Stimulated activated CD4-positive, alpha-beta T cell treated with anti-CD3 and anti-CD28 coated beads, Interleukin-15, amount 100 ng/mL, for 1 hour (primary cell): ENCODE measurements at places on chromosomes 16 and 17.

DNA sequence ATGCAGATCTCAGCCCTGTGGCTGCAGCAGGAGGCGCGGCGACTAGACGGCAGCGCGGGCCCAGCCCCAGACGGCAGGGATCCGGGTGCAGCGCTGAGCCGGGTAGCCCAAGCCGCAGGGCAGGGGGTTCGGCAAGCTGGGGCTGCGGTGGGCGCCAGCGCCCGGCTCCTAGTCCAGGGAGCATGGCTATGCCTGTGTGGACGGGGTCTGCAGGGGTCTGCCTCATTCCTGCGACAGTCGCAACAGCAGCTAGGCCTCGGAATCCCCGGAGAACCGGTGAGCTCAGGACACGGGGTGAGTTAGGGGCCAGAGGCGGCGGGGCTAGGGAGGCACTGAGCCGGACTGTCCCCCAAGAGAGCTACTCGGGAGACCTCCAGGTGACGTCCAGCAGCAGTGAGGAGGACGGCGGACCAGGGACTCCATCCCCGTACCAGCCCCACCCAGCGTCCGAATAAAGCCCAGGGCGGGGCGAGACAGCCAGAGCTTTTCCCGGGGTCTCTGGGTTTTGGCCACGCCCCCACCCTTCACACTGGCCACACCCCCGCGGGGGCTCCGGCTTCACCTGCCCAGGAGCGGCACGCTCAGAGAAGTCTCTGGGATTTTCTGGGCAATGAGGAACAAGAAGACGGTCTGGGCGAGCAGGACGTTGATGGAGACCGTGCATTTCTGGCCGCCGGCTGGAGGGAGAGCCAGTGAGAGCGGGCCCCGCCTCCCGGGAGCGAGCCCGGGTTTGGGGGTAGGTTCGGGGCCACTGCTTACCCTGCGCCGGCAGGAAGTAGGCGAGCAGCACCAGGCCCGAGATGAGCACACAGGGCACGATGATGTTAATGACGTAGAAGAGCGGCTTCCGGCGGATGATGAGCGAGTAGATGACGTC lies 1.1 kb downstream of the C17orf107 start:
- DNase-seq: peak; percentile 21

DNA sequence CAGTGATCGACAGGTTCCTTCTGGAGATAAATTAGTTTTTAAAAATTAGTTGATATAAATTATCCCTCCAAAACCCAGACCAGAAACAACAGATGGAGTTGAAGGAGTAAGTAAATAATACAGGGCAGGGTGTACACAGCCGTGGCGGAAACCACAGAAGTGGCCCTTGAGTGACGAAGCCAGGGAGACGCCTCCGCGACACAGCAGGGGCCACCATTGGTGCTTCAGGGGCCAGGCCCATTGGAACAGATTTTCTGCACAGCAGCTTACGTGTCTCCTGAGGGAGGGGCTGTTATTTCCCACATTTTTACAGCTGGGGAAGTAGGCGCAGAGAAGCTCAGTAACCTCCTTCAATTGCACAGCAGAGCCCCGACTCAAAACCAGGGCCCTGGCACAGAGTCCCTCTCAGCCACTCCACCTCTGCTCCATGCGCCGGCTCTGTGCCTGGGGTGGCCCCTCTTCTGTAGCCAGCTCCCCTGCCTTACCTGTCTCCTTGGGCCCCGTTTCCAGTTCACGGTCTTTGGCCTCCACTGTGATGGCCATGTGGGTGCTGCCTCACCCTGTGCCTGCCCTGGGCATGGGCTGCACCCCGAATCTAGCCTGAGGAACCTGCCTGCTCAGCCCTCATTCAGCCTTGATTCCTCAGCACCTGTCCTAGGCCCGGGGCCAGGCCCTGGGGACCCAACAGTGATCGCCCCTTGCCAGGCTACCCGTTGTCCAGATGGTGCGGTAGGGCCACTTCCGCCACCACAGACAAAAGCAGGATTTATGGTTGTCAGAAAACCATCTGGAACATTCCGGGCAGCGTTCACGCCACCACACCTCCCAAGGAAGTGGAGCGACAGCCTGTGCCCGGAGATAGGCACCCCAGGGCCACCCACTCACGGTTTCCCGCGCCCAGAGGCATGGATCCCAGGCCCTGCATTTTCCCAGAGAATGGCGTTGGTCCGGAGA lies 128.5 kb upstream of the GSE1 start:
- no peak for DNase-seq

GRCh38 chr17:17545031-17545820 lies 46.3 kb downstream of the PEMT start:
- no peak for DNase-seq

DNA sequence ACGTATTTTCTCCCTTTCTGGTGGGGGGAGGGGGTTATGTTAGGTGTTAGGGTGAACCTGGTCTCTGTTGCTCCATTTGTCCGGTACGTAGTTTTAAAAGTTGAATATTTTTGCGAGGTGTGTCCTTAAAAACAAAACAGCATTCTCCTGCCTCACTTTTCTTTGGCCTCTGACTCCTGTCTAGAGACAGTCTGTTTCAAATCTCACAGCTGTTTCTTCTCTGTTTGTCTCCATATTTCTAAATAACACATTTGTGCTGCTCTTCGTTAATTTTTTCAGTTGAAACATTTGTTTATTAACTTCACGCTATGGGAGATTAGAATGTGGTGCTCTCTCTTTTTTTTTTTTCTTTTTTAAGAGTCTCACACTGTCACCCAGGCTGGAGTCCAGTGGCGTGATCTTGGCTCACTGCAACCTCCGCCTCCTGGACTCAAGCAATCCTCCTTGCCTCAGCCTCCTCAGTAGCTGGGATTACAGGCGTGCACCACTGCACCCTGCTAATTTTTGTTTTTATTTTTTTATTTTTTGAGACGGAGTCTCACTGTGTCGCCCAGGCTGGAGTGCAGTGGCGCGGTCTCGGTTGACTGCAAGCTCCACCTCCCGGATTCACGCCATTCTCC lies 31.7 kb downstream of the RPA1 start:
- no peak for DNase-seq

- DNase-seq: no peak
Observed at GRCh38 chr17:14341866-14342265, 41.0 kb downstream of the HS3ST3B1 start.

DNA sequence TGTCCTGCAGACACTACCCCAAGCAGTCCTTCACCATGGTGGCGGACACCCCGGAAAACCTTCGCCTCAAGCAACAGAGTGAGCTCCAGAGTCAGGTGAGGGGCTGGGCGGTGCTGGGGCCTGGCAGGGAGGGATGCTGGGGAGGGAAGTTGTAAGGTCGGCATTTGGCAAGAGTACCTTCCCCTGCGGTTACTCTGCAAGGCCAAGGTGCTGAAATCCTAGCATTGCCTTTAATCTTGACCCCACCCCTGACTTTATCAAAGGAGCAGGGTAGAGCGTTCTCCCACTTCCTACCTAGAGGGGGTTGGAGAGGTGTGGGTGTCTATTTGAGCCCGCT lies 20.5 kb downstream of the LASP1 start:
- DNase-seq: no peak

GRCh38 chr16:55500530-55501011 lies 8.3 kb upstream of the LPCAT2 start:
- no peak for DNase-seq

- DNase-seq: peak; percentile 76
Observed at GRCh38 chr17:50026837-50027171, 29.1 kb upstream of the ITGA3 start.

DNA sequence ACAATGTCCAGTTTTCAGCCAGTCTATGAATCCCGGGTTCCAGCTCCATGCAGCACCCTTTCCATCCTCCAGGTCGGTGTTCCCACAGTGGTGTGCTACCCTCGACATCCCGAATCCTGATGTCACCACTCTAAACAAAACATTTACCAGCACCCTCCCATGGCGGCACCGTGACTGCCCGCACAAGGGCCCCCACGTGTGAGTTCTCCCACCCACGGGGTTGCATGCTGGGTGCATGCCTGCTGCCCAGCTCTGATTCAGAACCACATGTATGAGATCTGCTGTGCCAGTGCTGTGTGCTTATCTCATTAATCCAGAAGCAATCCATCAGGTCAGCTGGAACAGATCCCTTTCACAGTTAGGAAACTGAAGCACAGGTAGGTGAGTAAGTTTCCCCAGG lies 57.4 kb downstream of the C16orf78 start:
- DNase-seq: no peak

GRCh38 chr16:23132775-23133463 lies 16.3 kb downstream of the USP31 start:
- no peak for DNase-seq

- no peak for DNase-seq
Observed at GRCh38 chr17:3712811-3713463, 10.8 kb upstream of the HASPIN start.

DNA sequence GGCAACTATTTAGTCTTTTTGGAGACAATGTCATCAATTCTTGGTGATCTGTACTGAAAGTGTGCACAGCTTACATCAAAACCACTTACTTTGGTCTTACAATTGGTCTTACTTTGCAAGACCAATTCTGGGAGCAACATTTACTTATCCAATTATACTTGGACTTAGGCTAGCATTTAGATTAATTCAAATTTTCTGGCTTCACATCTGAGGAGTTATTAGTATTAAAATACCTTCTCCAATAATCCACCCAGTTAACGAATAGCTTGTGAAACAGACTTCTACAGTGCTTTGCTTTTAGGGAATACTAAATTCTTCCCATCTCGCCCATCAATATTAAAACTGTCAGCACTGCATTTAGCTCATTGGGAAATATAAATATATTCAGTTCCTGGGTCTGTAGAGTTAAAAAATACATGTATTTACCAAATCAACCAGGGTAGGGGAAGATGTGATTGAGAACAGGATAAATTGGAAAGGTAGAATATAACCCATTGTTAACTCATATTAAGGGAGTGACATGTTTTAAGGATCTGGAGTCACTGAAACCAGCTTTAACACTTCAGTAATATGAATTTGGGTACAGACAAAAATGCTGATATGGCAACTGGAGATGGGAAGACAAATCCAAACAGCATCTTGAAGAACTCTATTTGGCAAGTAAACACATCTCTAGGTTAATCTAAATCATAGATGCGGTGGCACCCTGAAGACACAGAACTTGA lies 9.2 kb upstream of the VEZF1 start:
- DNase-seq: no peak

- DNase-seq: no peak
Observed at GRCh38 chr16:2284001-2284770, 16.3 kb upstream of the RNPS1 start.

DNA sequence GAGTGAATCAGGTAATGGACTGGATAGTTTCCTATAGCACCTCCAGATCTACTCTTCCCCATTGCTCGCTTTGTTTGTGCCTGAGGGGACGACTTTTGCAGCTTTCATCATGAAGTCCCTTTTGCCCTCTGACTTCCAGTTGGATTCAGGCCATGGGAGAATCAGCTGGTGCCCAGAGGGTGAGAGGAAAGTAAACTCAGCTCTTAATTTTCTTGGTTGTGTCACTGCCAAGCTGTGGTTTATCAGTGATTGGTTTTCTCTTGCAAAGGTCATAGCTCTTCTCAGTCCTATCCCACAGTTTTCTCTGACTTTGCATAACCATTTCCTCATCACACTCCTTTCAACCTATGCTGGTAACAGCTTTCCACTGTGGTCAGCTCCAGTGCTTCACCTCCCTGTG lies 200.1 kb downstream of the KCNJ2 start:
- no peak for DNase-seq

GRCh38 chr16:55641430-55642056 lies 14.2 kb upstream of the SLC6A2 start:
- DNase-seq: no peak

- DNase-seq: no peak
Observed at GRCh38 chr17:732902-733720, 715 bp downstream of the TLCD3A start.
